HuH-7.5 (cell line): ENCODE measurements at places on chromosomes 6 and 20.
A peak's percentile ranks its signal among the peaks of the same experiment; 100 is the strongest.

DNA sequence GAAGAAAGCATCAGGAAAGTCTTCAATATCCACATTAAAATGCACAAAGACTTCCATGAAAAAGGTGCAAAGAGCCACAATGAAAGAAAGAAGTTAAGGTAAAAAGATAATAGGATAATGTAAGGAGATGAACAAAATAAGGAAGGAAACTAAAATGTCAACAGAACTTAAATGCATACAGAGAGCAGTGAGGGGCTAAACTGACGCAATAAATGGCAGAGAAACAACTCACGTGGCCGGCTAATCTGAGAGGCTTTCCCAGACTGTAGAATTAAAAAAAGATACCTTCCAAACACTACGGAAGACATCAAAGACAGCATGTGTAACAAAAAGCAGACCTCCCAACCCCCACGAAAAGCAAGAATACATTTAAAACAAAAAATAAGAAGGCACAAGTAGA lies 73.7 kb downstream of the GMDS start:
- DNase-seq, result no peak

- no peak for DNase-seq
Measured at GRCh38 chr6:80449726-80450125, 343.3 kb downstream of the BCKDHB start.

GRCh38 chr20:16106191-16106849 lies 466.9 kb downstream of the KIF16B start:
- no peak for DNase-seq

GRCh38 chr6:74609871-74610270 lies 596.0 kb downstream of the COL12A1 start:
- no peak for DNase-seq

DNA sequence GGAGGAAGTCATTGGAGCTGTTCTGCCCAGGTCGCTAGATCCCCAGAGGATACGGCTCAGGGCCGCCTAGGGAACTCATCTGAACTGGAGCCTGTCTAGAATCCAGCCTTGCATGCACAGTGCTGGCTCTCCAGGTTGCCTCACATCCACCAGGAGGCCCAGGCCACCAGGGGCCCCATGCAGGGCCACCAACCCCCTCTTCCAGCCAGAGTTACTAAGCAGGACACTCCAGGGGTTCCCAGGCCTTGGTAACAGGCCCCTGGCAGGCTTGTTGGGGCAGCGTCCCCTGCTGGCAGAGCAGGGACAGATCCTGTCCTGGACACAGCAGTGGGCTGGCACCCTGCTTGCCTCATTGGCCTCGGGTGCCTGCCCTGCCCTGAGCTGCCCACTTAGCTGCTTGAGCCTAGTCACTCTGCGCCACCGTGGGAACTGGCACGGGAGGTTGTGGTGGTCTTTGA lies 35.3 kb downstream of the EFCAB8 start:
- peak; percentile 63 for DNase-seq

DNA sequence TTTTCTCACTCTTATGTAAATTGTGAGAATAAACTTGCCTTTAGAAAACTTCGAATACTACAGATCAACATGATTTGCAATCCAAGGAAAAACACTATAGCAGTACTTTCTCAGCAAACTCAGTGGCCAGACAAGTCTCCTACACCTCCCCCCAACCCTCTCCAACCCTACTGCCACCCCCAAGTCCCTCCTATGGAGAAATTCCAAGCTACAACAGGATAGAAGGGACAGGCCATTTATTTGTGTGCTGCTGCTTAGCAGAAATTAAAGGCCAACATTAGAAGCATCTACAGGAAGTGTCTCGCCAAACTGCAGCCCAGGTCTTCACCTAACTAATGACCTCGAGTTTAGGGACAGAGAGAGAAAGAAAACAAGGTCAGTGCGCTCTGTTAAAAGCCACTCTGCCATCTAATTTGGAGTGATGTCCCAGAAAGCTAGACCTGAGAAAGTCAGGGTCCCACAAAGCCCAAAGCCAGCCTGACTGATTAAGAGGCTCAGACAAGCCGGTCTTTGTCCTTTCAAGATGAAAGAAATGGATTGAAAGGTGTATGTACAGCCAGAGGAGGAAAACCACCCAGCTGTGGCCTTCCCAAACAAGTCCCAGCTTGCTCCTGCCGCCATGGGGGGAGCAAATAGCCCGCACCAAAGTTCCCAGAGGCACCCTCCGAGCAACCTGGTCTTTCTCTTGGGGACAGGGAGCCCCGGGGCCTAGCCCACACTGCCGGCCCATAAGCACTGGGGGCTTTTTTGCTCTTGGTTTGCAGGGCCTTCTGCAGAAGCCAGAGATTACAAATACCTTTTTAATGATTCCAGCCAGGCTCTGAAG lies 3.4 kb downstream of the BMP7 start:
- DNase-seq, result no peak

DNA sequence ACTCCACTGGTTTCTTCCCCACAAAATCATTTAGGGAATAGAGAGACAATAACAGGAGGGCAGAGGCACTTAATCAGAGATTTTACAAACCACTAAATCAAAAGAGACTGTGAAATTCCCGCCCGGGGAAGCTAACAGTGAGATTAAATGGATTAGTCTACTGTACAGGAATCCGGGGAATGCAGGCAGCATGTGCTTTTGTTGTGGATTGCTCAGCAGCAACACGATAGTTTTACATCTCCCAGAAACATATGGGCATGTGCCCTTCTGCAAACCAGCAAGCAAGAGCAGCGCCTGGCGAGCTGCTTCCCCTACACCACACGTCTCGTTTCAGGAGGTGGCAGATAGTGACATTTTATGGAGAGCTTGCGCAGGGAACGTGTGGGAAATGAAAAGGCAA lies 382.3 kb downstream of the CD83 start:
- DNase-seq, result no peak

- no peak for DNase-seq
Measured at GRCh38 chr6:157996918-157997702, 15.4 kb downstream of the SYNJ2 start.

DNA sequence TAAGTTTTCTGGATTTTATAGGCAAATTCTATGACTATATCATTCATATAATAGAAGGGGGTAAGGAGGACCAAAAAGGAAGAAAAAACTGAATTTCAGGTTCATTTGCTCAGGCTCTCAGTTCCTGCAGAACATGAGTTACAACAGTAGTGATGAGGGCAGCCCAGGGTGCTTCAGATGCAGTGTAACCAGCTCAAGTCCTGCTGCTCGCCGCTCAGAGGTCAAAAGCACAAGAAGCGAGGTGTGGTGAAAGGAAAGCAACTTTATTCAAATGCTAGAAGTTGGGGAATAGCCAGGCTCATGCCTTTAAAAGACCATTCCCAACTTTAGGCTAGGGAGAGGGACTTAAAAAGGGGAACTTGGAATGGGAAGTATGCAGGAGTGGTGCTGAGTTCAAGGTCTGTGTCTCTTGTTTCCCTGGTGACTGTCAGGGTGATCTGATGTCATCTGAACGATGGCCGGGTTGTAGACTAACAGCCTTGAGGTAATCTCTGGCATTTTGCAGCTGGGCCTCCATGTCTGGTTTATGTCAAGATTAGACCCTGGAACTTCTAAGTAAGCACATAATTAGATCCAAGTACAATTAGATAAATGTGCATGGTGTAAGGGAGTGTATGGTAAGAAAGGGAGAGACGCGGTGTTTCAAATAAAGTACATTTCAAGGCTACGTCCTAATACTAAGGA lies 14.5 kb upstream of the SEC63 start:
- no peak for DNase-seq

GRCh38 chr20:62044631-62045030 lies 21.1 kb downstream of the TAF4 start:
- no peak for DNase-seq

GRCh38 chr6:43491750-43492661 lies 14.6 kb downstream of the TJAP1 start:
- DNase-seq, result no peak

GRCh38 chr6:154528310-154528915 lies 17.9 kb upstream of the CNKSR3 start:
- no peak for DNase-seq

DNA sequence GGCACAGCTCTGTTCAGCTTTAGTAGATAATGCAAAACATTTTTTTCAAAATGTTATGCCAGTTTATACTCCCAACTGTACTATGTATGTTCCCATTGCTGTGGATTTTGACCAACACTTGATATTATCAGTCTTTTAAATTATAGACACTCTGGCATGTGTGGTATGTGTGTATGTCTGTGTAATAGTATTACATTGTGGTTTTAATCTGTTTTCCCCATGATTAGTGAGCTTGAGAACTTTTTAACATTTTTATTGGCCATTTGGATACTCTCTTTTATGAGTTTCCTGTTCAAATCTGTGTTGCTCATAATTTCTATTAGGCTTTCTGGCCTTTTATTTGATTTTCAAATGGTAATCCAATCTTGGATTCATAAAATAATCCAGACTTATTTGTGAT lies 69.2 kb upstream of the TXNDC5 start:
- no peak for DNase-seq

- no peak for DNase-seq
Measured at GRCh38 chr6:45420083-45420908, 42.6 kb upstream of the SUPT3H start.

DNA sequence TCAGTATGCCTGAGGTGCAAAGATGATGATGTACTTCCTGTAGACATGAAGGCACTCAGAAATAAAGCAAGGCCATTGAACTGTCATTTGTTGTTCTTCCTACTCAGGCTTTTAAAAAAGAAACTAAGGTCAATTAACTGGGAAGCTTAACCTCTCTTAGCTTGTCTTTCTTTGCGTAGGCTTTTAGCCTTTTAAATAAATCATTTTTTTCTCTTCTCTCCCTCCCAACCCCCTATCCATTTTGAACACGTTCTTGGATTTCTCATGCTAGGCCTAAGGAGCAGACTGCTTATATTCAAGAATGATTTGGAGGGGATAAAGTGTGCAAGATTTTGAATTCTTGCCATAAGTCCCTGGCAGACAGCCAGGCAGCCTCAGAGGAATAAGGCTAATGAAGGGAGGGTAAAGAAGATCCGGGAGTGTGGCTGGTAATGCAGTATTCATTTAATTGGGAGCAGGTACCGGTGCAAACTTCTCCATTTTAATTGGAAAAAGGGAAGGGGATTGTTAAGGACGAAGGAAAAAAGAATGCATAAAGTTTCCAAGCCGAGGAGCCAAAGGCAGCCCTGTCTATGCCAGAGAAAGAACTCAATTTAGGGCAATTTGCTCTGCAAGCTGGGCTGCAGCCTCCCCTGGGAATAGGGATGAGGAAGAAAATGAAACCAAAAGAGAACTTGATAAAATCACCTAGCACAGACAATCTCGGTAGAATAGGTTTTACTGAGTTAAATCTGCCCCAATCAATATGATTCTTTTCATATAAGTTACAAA lies 343.8 kb upstream of the MMS22L start:
- DNase-seq, result no peak

- DNase-seq, result no peak
Measured at GRCh38 chr20:40746251-40746650, 57.2 kb upstream of the MAFB start.

- no peak for DNase-seq
Measured at GRCh38 chr6:84882768-84883766, 118.7 kb upstream of the TBX18 start.

DNA sequence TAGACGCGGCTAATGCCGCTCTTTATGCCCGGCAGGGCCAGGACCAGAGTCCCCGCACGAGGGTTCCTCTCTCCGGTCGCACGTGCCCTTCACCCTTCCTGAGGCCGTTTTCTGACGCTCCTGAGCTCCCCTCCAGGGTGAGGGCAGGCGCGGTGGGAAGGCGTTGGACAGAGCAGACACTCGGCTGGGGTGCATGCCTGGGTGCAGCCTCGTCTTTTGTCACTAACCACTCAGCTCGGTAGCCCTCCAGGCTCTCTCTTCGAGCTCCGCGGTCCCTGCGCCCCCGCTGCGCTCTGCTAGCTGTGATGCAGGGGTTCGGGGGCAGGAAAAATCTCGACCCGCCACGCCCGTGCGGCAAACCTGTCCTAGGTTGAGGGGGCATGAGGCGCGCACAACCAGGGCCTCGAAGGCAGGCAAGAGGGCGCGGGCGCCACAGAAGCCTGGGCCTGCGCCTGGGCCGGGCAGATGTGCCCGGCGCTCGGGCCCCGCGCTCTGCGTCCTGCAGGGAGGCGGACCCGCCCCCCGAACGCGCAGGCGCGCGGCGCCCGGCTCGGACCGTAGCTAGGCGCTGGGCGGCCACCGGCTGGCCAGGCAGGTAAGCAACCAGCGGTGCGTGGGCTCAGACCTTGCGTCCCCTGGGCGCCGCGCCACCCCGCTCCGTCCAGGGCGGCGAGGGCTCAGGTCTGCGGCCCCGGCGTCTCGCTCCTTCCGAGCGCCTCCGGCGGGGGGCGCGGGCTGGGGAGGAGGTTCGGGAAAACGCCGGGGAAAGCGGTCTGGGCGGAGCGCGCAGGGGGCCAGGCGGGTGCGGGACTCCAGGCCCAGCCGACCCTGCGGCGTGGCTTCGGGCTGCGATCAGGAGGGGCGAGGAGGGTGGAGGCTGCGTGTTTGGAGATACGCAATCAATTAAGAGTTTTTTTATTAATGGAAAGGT lies at the start of gene L3MBTL1:
L3MBTL1 (plus strand) TSS at position 548 of the 931 bp plus-strand sequence. CDS start 5,807 bp downstream, outside the sequence.
- peak; percentile 92 for DNase-seq

DNA sequence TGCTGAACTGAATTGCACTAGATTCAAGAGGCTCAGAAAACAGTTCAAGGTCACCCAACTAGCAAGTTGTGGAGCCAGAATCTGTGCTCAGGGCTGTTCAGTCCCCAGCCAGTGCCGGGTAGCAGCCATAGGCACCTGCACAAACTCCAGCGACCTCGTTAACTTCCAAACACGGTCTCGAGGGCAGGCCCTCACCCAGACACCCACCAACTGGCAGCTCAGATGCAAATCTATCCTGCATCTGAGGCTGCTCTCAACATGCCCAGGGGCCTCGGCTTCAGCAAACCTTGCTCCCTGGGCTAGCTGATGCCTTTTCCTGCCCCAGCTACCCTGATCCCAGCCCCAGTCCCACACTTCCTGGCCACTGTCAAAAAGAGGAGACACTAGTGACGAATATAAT lies 3.7 kb downstream of the JPH2 start:
- DNase-seq, result no peak

GRCh38 chr6:79657238-79657637 lies 26.1 kb downstream of the SH3BGRL2 start:
- no peak for DNase-seq

GRCh38 chr20:49384437-49385434 lies 97.7 kb downstream of the KCNB1 start:
- DNase-seq, result peak; percentile 64

DNA sequence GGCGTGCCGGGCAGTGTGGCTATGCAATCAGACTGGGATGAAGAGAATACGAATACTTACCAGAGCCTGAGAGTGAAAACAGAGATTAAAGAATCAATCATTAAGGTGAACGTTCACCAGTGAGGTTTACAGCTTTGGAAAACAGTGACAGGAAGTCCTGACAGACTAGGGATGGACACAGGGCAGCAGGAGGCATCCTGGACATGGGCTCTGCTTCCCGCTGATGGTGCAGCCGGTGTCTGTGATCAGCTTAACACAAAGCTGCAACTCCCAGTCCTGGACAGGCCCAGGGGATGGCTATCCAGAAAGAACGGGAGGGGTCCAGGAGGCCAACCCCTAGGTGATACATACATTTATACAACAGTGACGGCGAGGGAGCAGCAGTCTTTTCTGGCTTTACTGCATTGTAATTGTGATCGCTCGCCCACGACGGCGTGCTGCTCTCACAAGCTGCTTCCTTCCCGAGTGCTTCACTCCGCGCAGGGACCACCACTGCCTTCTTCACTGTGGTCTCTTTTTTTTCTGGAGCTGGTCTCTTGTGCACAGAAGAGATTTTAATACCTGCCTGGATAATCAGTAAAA lies 20.7 kb downstream of the DIDO1 start:
- no peak for DNase-seq
